Effector memory CD8-positive, alpha-beta T cell (primary cell): ENCODE measurements at places on chromosomes 2 and 18.

DNA sequence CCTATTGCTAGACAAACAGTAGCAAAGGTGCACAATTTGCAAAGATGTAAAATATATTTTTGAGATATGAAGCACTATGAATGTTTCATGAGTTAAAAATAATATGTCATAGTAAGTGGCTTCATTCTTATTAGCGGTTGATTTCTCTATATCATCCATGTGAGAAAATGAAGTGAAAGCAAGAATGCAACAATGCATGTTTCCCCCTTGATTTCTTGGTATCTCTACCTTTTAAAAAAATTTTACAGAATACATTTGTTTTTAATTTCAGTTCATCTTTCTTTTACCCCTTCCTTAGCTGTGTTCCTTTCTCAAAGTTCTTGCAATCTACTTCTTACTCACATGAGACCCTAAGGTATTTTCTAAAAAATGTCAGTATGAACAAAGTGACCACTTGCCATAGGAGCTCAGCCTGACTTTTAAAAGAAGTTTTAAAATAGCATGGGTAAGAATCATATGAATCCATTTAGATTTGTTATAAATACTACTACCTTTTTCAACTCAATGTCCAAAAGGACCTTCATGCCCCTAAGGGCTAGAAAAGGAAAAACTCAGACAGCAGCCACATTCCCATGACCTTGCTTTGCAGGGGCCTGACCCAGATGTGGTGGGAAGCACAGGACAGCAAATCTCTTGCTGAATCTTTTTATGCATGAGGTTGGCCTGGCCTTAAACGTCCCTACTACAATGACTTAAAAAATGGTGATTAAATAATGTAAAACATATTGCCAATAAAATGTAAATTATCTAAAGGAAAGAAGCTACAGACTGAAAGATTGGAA lies 14.8 kb upstream of the SLC38A11 start:
- DNase-seq, result no peak

DNA sequence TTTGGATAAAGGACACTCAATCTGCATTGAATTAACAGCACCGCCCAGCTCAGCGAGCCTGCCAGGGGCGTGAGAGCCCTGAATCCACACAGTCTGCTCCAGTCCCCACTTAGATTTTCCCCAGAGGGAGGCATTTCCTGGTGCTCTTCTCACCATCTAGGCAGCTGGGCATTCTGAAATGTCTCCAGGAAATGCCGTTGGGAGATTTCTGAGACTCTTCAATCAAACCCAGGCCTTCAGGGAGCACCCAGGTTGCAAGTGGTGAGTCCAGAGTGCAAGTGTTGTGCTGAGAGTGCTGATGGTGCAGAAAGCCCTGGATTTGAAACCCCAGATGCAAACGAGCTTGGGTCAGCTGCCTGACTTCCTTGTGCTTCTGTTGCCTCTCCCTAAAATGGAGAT lies 23.4 kb upstream of the TMEM37 start:
- DNase-seq, result no peak

DNA sequence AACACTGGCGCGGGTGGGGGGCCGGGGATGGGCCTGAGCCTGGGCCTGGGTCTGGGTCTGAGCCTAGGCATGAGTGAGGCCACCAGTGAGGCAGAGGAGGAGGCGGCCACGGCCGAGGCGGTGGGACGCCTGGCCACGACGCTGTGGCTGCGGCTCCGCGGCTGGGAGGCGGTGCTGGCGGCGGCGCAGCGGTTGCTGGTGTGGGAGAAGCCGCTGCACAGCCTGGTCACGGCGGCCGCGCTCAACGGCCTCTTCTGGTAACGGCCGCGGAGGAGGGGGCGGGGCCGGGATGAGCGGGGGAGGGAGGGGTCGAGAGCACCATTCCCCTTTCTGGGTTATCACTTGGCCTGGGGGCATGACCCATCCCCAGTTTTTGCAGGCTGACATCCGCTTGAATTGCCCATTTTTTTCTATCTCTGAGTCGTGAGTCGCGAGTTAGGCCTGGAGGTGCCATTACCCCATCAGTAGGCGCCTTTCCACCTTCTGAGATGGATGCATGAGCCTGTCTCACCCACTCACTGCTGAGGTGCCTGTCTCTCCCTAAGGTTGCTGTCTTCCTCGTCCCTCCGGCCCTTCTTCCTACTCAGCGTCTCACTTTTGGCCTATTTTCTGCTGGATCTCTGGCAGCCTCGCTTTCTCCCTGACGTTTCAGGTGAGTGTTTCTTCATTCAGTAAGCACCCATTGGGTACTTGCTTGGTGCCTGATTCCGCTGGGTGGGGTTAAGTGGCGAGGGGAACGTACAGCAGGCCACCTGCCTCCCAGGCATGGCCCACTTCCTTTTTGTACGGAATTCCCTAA lies 501 bp downstream of the RETREG2 start:
- peak; percentile 8 for DNase-seq

DNA sequence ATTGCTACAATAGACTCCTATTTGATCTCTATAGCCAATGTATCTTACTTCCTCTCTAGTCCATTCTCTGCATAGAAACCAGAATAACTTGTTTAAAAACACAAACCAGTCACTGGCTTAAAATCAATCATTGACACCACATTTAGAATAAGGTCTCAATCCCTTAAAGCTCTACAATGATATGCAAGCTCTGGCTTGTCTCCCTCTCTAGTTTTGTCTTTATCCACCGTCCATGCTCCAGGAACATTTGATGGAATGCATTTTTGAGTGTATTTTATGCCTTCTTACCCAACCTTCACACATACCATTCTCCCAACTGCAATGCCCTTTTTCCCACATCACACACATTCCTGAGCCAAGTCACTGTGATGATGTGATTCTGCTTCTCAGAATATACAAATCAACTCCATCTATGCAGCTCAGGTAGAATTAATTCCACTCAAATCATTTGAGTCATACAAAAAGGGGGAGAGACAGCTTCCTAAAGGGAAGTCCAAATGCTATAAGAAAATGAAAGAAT lies 1107.2 kb downstream of the DPP10 start:
- DNase-seq, result no peak

DNA sequence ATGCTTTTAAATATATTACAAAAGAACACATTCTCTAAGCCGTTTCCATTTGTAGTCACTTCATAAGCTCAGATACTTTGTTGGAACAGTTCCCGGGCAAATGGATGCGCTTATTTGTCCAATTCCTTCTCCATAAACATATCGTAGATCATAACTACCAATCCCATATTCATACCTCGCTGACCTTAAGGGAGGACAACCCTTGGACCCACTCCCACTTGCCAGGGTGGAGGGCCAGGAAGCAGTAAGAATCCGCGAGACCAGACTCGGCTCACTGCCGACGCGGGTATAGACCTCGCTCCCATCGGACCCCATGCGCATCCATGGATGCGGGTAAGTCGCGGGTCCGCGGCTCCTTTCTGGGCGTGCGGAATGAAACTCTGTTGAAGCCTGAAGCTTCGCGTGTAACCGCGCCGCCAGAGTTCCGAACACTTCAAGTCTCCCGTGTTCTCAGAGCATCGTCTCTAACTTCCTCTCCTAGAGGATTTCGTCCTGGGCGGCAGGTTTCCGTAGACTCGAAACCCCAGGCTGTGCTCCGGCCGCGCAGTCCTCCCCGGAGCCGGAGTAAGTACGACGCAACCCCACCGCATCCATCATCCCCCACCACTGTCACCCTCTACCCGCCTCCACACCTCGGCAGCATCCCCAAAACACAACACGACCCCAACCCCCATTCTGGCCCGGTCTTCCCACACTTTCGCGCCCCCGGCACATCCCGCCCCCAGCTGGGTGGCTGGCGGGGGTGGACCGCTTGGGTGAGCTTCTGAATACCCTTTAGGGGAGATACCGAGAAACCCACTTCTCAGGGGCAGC lies 1.1 kb downstream of the DSC3 start:
- DNase-seq, result no peak

- DNase-seq, result no peak
Observed at GRCh38 chr2:206728277-206729199, 10.3 kb upstream of the DYTN start.

DNA sequence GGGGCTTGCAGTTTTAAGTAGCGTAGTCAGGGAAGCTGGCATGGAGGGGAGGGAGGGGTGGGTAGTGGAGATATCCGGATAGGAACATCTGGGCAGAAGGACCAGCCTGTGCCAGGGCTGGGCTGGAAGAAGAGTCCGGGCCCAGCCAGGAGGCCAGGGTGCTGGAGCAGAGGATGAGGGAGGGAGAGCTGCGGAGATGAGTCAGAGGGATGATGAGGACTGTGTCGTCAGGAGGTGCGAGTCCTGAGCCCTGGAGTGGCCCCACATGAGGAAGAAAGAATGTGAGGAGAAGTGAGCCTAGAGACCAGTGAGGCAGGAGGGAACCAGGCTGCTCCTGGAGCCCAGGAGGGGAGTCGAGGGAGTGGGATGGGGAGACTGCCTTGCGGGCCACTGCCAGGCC lies 82.4 kb downstream of the CTIF start:
- DNase-seq, result no peak

DNA sequence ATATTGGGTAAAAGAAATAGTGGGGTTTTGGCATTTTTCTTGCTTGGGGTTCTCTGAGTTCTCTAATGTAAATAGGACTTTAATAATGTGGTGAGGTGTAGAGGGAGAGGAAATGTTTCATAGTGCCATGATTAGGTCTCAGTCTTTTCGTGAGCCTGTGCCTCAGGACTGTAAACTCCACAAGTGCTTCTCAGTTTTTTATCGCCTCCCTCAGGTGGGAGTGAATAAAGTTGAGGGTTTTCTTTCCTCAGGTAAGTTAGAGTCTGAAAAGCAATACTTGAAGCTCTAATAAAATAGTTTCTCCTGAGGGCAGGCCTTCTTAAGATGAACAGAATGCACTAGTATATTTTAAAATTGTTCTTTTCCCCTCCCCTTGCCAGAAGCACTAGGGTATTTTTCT lies 243.1 kb upstream of the SETBP1 start:
- DNase-seq, result no peak

DNA sequence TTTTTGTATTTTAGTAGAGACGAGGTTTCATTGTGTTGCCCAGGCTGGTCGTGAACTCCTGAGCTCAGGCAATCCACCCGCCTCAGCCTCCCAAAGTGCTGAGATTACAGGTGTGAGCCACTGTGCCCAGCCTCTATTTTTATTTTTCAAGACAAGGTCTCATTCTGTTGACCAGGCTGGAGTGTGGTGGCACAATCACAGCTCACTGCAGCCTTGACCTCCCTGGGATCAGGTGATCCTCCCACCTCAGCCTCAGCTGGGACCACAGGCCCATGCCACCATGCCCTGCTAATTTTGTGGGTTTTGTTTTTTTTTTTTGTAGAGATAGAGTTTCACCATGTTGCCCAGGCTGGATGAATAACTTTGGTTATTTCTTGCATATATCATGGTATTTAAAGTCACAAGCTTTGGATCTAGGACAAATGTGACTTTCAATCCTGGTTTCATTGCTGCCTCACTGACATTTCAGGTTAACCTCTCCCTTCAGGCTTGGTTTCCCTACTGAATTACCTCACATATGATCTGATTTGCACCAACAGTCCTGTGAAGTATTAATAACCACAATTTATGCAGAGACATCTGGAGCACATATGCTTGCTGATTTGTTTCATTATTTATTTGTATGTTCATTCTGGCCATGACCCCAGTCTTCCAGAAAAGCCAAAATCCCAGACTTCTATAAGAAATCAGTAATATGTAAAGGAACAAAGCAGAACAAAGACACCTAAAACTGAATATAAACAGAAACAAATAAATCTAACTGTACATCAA lies 17.5 kb upstream of the RAB31 start:
- no peak for DNase-seq

- no peak for DNase-seq
Observed at GRCh38 chr2:150438654-150439053, 48.8 kb downstream of the RND3 start.

GRCh38 chr2:127853671-127854070 lies 4.3 kb downstream of the POLR2D start:
- no peak for DNase-seq

DNA sequence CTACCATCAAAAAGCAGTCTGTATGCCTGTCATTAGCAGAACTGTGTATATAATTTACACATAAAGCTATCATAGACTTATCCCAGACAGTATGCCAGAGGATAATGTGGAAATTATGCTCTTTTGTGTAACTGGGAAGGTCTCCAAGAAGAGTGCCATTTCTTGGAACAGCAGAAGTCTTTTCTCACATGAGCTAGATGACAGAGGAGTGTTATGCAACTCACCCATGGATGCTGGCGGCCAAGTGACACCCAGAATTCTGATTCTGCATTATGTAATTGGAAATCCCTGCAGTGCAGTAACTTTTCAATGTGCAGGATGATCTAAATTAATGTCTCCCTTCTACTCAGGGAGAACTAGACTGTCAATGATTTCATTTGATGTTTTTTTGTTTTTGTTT lies 160.0 kb downstream of the UBE2E3 start:
- DNase-seq, result no peak

DNA sequence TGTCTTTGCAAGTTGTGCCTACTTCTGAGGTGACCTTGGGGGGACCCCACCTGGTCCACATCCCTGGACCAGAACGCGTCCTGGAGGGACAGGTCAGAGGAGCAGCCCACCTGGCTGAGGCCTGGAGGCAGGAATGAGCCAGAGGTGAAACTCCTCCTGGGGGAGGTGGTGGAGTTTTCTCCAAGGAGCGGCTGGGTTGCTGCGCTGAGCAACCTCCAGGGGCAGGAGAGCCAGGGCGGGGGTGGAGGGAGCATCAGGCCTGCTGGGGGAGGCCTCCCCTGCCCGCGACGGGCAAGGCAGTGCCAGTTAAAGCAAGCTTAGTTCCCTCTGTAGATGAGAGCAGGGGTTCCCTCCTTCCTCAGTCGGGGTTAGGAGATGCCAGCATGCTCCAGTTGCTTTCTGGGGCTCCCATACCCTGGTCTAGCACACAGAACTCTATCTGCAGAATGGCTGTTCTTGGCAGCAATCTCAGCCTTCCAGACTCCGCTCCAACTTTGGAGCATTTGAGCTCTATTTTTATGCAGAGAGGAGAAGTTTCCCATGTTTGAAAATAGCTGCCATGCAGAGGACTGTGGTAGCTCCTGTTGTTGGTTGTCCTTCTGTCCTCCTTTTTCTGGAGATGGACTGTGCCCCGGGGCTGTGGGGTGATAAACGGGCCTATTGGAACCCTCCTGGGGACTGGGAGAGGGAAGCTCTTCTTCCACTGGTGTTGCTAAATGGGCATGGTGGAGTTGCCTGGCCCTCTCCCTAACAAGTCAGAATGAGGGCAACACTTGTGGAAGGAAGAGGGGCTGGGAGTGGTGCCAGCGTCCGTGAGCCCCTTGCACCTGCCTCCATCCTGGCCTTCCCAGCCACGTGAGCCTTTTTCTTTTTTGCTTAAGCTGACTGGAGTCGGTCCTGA lies 39.1 kb downstream of the B3GNT2 start:
- DNase-seq, result no peak

- DNase-seq, result no peak
Observed at GRCh38 chr2:120534457-120534856, 188.5 kb downstream of the INHBB start.

GRCh38 chr2:191048073-191048472 lies 34.1 kb upstream of the STAT1 start:
- no peak for DNase-seq
